NCI-H1092 treated with DMSO at 0.1 percent for 48 hours (cell line): ENCODE measurements at places on chromosomes 6 and 20.
A peak's percentile ranks its signal among the peaks of the same experiment; 100 is the strongest.

DNA sequence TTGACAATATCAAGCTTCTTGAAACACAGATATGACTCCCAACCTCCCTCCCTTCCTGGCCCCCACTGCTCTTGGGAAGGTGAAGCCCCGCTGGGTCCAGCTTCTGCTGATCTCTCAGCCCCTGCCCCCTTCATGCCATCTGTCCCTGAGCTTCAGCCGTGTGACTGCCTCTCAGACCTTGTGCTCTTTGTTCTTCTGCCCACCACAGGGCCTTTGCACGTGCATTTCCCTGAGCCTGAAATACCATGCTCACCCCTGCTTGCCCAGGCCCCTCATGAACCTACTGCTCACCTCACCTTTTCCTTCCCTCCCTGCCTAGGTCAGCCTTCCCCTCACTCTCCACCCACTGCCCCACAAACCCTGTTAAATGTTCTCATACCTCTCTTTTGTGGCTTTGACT lies 241.7 kb upstream of the PMEPA1 start:
- DNase-seq: no peak

DNA sequence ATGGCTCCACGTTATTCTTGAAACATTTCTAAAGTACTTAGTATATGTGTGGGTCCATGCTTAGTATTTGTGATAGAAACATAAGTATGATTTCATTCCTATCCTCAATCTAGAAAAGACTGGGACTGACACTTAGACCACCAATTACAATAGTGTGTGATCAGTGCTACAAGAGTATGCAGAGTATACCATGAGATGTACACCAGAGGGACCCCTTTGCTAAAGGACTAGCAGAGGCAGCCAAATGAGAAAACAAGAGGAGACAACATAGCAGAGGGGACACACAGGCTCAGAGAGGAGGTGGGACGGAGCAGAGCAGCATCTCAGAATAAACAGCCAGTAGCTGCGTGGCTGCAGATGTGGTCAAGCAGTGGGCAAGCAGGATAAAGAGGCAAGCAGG lies 21.0 kb downstream of the RMND1 start:
- peak; percentile 4 for DNase-seq

- no peak for DNase-seq
These were observed 43.7 kb downstream of the TBC1D7 start for GRCh38 chr6:13284646-13285045.

GRCh38 chr6:145850671-145851070 lies 36.1 kb upstream of the FBXO30 start:
- no peak for DNase-seq

GRCh38 chr6:140052736-140053729 lies 678.6 kb upstream of the CITED2 start:
- DNase-seq: peak; percentile 3

DNA sequence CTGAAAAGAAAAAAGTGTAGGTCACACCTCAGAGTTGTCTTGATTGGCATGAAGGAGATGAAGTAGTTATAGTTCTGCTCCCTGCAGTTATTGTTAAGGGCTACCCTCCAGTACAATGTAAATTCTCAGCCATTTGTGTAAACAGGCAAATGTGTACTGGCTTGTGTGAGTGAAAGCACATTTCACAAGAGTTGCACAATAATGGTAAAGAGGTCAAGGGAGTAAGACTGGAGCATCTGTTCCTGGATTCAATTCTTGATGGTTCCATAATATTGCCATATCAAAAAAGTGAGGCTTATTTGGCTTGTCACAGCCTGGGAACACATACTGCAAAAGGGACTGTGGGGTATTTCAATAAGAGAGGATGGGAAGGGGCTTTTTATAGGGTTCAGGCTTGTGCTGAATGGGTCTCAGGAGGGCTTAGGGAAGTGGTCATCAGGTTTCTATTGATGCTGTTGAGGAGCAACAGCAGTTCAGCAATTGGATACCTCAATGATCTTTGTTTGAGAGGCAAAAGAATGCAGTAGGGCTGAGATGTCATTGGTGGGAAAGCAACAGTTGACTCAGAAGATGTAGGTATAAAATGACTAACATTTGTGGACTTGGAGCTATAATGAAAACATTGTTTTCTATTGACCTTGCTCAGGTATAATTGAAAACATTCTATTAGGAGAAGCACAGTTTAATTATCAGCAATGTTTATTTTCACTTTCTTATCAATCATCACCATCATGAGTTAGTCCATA lies 402.6 kb downstream of the BCKDHB start:
- DNase-seq: no peak

DNA sequence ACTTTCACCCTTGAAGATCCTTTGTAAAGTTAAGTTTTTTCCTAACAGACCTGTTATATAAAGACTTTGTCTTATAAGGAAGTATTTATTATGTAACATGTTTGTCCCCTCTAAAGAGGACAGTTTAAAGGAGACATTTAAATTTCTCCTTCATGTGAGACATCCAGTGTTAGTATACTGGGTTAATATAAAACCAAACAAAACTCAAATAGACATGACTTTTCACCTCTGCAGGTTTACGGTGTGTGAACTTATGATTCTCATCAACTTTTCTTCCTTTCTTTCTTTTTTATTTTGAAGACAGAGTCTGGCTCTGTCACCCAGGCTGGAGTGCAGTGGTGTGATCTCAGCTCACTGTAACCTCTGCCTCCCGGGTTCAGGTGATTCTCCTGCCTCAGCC lies 17.4 kb upstream of the MPC1 start:
- no peak for DNase-seq

- DNase-seq: no peak
These were observed 135.9 kb upstream of the DTNBP1 start for GRCh38 chr6:15798533-15799255.

GRCh38 chr20:63102721-63103375 lies 96.1 kb upstream of the BHLHE23 start:
- no peak for DNase-seq

GRCh38 chr20:9137001-9137400 lies 68.1 kb downstream of the PLCB4 start:
- DNase-seq: no peak

- DNase-seq: no peak
These were observed 40.1 kb downstream of the RNF144B start for GRCh38 chr6:18427296-18427695.
